Activated B cell treated with CpG ODN at 0.5 μM for 24 hours (primary cell): ENCODE measurements at places on chromosomes 1 and 21. TPM values are rescaled to one million over a fixed set of nuclear protein-coding genes. Genes with fewer than 3 reads are reported as not detected.

GRCh38 chr1:229089586-229090208, 181.2 kb upstream of the RAB4A start:
- peaks cover 19% of the 10 kb centered on the region for H3K27me3 ChIP-seq
- H3K36me3 ChIP-seq: no peaks in the 10 kb centered on the region
- no peak overlapping the region for H3K4me3 ChIP-seq

DNA sequence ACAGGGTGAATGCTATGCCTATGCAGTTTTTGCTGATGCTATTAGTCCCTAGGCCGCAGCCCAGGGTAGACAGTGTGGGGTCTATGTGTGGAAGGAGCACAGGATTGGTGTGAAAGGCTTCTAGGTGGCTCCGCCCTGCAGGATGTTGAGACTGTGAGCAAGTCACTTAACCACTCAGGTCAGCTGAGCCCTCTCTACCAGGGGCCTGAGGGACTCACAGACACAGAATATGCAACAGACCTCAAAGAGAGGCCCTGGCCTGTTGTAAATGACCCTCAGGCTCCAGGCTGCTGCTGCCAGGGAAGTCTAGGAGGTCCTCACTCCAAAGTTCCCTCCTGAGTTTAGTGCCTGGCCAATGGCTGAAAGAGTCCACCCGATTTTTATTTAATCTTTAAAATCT, 11.0 kb downstream of the NHLH2 start:
- no peak overlapping the region for H3K27ac ChIP-seq
- peaks cover 9% of the 10 kb centered on the region for H3K4me1 ChIP-seq
- no peak for DNase-seq
- H3K27me3 ChIP-seq: peaks cover 52% of the 10 kb centered on the region
- no peaks in the 10 kb centered on the region for H3K36me3 ChIP-seq

- H3K27ac ChIP-seq: no peak overlapping the region
- no peak for DNase-seq
- no peaks in the 10 kb centered on the region for H3K4me1 ChIP-seq
- H3K27me3 ChIP-seq: peaks cover 10% of the 10 kb centered on the region
Measured at GRCh38 chr1:15337656-15338402, 71.9 kb upstream of the EFHD2 start.

GRCh38 chr21:38448671-38449385, 49.4 kb downstream of the ERG start:
- no peak overlapping the region for H3K27ac ChIP-seq
- no peaks in the 10 kb centered on the region for H3K36me3 ChIP-seq
- H3K27me3 ChIP-seq: no peaks in the 10 kb centered on the region
- H3K4me3 ChIP-seq: no peak overlapping the region
- H3K4me1 ChIP-seq: no peaks in the 10 kb centered on the region

DNA sequence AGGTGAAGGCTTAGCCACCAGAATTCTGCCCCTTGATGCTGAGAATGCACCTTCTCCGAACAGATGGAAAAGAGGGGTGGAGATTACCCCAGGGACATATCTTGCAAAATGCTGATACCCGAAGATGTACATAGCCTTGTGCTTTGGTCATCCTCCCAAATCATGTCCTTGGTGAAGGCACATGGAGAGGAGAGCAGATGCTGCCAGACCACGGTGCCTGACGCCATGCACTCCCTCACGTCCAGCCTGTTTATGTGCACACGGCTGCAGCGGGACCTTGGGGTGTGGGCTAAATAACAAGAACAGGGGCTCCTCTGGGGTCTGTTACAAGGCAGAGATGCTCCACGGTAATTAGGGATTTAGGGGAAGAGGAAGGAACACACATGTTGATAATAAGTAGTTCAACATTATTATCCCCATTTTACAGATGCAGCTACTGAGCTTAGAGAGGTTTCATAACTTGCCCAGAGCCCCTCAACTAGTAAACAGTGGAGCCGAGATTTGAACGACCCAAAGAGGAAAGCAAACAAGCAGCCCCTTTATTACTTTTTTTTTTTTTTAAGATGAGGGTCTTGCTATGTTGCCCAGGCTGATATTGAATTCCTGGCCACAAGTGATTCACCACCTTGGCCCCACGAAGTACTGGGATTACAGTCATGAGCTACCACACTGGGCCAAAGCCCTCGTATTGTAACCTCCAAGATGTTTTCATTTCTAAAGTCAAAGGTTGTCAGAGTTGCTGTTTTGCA, 12.9 kb downstream of the EPHX1 start:
- DNase-seq: no peak
- H3K36me3 ChIP-seq: no peaks in the 10 kb centered on the region
- no peaks in the 10 kb centered on the region for H3K4me1 ChIP-seq

DNA sequence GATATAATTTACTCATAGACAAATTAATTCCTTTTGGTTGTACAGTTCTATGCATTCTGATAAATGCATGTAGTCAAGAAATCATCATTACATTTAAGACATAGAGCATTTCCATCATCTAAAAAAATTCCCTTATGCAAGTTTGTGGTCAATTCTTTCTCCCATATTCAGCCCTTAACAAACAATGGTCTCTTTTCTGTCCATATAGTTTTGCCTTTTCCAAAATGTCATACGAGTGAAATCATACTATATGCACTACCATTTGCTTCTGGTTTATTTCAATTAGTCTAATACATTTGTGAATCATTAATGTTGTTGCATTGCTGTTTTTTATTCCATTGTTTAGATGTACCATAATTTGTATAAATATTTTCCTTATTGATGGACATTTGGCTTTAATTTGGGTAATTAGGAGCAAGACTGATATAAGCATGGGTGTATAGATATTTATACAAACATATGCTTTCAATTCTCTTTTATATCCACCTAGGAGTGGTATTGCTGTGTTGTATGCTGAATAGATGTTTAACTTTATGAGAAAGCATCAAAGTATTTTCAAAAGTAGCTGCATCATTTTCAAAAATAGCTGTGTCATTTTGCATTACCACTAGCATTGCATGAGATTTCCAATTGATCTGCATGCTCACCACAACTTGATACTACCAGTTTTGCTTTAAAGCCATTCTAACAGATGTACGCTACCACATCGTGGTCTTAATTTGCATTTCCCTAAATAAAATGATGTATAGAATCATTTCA, 397.0 kb upstream of the ADAMTS5 start:
- H3K36me3 ChIP-seq: no peaks in the 10 kb centered on the region
- H3K27ac ChIP-seq: no peak overlapping the region
- H3K4me1 ChIP-seq: no peaks in the 10 kb centered on the region

DNA sequence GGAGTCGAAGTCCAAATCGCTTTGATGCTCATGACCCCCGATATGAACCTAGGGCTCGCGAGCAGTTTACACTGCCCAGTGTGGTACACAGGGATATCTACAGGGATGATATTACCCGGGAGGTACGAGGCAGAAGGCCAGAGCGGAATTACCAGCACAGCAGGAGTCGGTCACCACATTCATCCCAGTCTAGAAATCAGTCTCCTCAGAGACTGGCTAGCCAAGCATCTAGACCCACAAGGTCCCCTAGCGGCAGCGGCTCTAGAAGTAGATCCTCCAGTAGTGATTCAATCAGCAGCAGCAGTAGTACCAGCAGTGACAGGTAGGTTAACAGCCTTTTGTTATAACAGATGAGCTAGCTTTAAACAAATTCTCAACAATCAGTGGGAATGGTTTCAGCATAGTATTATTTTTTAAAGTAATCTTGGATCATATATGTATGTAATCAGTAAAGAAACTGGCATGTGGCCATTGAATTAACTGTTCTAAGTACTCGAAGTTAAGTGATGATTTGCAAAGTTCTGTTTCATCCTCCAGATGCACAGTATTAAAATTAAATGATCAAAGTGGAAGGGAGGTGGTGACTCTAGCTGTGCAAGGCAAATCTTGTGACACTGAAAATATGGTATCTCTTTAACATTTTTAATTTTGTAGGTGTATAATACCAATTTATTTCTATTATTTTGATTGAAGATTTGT, 29.0 kb downstream of the SPEN start:
- H3K27me3 ChIP-seq: no peaks in the 10 kb centered on the region
- no peak for DNase-seq
- H3K36me3 ChIP-seq: peaks cover 68% of the 10 kb centered on the region

DNA sequence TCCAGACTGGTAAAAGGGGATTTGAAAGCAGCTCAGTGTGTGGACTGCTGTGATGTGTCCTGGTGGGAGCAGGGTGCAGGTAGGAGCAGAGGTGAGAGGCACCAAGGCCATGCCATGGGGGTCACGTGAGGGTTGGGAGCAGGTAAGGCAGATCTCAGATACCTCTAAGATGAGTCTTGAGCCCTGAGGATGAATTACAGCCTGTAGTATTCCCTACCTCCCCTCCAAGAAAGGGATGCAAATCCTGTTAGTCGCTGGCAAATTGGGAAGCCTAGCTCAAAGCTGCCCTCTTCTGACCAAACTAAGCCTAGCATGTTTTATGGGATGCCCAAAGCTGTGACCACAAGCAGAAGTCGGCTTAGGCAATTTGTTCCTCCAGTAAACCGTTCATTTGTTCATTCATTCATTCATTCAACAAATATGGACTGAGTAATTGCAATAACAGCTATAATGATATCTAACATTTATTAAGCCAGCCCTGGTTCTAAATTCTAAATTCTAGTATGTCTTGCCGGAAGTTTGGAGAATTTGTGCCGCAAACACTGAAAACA, 3.9 kb upstream of the NUAK2 start:
- DNase-seq: no peak
- peak overlapping the region; percentile 13 for H3K4me3 ChIP-seq
- H3K27me3 ChIP-seq: peaks cover 10% of the 10 kb centered on the region

GRCh38 chr1:36349241-36349671, 25.8 kb upstream of the EVA1B start:
- peaks cover 72% of the 10 kb centered on the region for H3K36me3 ChIP-seq
- no peaks in the 10 kb centered on the region for H3K27me3 ChIP-seq
- H3K4me1 ChIP-seq: peaks cover 29% of the 10 kb centered on the region
- no peak overlapping the region for H3K27ac ChIP-seq
- no peak for DNase-seq

GRCh38 chr1:236720206-236720605, 33.9 kb downstream of the ACTN2 start:
- no peak overlapping the region for H3K4me3 ChIP-seq
- H3K4me1 ChIP-seq: no peaks in the 10 kb centered on the region
- peaks cover 6% of the 10 kb centered on the region for H3K27me3 ChIP-seq
- no peak overlapping the region for H3K27ac ChIP-seq
- no peaks in the 10 kb centered on the region for H3K36me3 ChIP-seq

DNA sequence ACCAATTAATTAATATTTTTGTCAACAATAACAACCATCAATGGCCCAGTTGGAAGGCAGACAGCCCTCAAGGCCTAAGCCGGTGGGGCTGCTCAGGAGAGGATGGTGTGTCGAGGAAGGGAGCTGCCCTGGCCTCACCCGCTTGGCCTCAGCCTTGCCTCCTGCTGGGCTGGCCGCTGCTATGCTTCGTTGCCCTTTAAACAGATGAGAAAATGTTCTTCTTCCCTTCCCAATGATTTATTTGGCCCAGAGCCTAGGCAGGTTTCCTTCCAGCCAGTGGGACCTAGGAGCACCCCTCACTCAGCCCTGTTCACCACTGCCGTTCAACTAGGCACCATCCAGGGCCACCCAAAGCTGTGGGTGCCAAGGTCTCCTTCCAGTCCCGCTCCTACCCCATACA, 3.1 kb upstream of the ADGRB2 start:
- H3K4me3 ChIP-seq: no peak overlapping the region
- peaks cover 5% of the 10 kb centered on the region for H3K27me3 ChIP-seq
- H3K36me3 ChIP-seq: no peaks in the 10 kb centered on the region
- DNase-seq: no peak

- H3K4me3 ChIP-seq: no peak overlapping the region
- H3K27ac ChIP-seq: no peak overlapping the region
- peaks cover 8% of the 10 kb centered on the region for H3K27me3 ChIP-seq
- H3K4me1 ChIP-seq: peaks cover 12% of the 10 kb centered on the region
- no peaks in the 10 kb centered on the region for H3K36me3 ChIP-seq
Measured at GRCh38 chr1:110770832-110771231, 96.1 kb upstream of the KCNA3 start.

GRCh38 chr1:100912019-100912418, 16.1 kb downstream of the SLC30A7 start:
- H3K27ac ChIP-seq: no peak overlapping the region
- H3K36me3 ChIP-seq: peaks cover 78% of the 10 kb centered on the region
- DNase-seq: no peak
- peaks cover 5% of the 10 kb centered on the region for H3K4me1 ChIP-seq
- H3K4me3 ChIP-seq: no peak overlapping the region
- no peaks in the 10 kb centered on the region for H3K27me3 ChIP-seq

ELF3 gene
- 4.8 and 6.2 TPM in 2 replicates for total RNA-seq

PFDN2 gene
- 43.8 and 67.9 TPM in 2 replicates for total RNA-seq

TMEM51 gene
- total RNA-seq: not detected in 2 replicates

CYP2J2 gene
- total RNA-seq: 0.24 and 0.54 TPM in 2 replicates

FUBP1 gene
- total RNA-seq: 259 and 282 TPM in 2 replicates
